Sigmoid colon (tissue), 7 donors: ENCODE measurements at places on chromosomes 2 and 18. TPM values are rescaled to one million over a fixed set of nuclear protein-coding genes. Genes with fewer than 3 reads are reported as not detected.

DNA sequence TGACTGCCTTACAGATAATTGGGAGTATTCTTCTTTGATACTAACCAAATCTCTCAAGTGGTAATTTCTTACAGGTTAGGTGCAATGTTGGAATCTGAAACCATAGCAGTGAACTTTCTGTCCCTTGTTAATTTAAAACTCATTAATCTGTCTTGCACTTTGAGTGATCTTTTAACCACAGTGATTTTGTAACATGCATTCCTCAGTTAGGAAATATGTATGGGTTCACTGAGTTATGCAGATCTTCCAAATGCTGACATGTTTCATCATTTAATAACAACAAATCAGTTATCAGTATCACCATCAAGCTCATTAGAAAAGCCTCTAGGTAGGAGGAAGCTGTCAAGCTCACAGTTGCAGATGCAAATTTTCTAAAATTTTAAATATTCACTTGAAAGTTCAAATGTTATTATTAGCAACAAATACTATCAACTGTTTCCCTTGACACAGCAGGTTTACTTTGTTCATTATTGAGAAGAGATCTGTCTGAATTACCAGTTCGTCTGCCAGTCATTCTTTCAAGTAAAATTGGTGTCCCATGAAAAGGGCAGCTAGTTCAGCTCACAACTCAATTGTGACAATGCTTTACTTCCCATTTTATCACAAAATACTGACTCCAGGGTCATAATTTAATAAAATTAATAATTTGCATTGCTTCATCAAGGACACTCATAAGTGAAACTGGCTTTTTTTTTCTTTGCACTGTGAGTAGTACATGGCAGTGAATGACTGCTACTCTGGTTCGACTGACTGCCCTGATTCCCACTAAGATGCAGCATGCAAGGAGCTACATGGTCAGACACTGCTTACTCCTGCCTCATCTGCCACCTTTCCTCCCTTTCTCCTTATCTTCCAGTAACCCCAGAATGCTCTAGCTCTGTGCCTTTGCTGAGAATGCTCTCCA, 31.6 kb downstream of the SUCLG1 start:
- peaks cover 26% of the 10 kb centered on the region for H3K36me3 ChIP-seq
- H3K4me3 ChIP-seq = no peak overlapping the region

KIF5C gene
- 7.6 TPM for total RNA-seq

DNA sequence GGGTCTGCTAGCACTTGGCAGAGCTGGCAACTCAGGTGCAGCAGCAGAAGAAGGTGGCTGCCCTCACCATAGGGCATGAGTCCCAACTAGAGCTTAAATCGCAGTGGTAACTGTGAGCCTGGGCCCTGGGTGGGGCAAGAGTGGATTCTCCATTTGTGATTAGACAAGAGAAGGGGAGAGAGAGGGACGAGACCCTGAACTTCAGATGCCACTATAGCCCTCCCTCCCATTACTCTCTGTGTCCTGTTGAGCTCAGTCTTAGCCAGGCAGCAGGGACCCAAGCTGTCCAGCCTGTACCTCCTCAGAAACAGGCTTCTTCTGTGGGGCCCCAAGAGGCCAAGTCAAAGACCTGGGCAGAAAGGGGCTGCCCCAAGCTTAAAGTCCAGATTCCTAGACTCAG, 69.7 kb upstream of the B3GNT7 start:
- no peaks in the 10 kb centered on the region for H3K27me3 ChIP-seq
- no peak for DNase-seq
- no peak overlapping the region for H3K4me3 ChIP-seq
- peaks cover 8% of the 10 kb centered on the region for H3K4me1 ChIP-seq

- no peak overlapping the region for H3K27ac ChIP-seq
- H3K4me3 ChIP-seq = no peak overlapping the region
- H3K36me3 ChIP-seq = no peaks in the 10 kb centered on the region
Measured at GRCh38 chr2:173667014-173667413, 298.2 kb downstream of the SP3 start.

NXPH2 gene
- 1.7 TPM for total RNA-seq

DNA sequence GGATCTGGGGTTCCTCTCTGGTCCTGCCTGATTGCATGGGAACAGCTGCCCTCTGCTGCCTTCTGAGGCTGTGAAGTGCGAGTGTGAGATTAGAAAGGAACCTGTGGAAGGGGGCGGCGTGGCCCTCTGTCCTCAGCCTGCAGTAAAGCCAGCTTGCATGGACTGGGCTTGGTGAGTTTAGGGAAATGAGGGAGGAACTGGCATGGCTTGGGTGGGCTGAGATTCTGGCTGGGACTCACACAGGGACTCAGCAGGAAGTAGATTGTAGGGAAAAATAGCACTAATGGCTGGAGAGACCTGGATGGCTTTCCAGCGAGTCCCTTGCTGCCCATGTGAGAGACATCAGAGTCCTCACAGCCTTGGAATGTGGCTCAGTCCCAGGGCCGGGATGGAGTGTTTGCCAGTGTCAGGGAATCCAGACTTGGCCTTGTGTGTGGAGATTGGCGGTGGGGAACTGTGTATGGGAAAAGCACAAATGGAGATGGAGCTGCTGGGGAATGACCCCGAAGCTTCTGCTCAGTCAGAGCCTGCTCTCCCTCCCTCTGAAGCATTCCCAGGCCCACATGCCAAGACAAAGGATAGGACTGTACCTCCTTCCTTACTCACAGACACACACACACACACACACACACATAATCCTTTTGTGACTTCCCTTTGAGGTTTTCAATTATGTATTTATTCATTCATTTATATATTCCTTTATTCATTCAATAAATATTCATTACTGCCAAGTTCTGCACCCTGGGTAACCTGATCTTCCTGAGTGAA, 115.4 kb downstream of the ACAA2 start:
- H3K27ac ChIP-seq = no peak overlapping the region
- DNase-seq = no peak
- no peaks in the 10 kb centered on the region for H3K27me3 ChIP-seq
- no peaks in the 10 kb centered on the region for H3K36me3 ChIP-seq

GRCh38 chr2:27811768-27812167, 40.2 kb downstream of the MRPL33 start:
- no peaks in the 10 kb centered on the region for H3K4me1 ChIP-seq
- no peaks in the 10 kb centered on the region for H3K27me3 ChIP-seq
- H3K27ac ChIP-seq = no peak overlapping the region
- no peaks in the 10 kb centered on the region for H3K36me3 ChIP-seq
- DNase-seq = no peak

GRCh38 chr2:36476411-36476810, 120.8 kb downstream of the CRIM1 start:
- H3K36me3 ChIP-seq = peaks cover 47% of the 10 kb centered on the region
- no peak overlapping the region for H3K4me3 ChIP-seq
- no peaks in the 10 kb centered on the region for H3K27me3 ChIP-seq
- no peak for DNase-seq
- H3K4me1 ChIP-seq = no peaks in the 10 kb centered on the region
- no peak overlapping the region for H3K27ac ChIP-seq

DNA sequence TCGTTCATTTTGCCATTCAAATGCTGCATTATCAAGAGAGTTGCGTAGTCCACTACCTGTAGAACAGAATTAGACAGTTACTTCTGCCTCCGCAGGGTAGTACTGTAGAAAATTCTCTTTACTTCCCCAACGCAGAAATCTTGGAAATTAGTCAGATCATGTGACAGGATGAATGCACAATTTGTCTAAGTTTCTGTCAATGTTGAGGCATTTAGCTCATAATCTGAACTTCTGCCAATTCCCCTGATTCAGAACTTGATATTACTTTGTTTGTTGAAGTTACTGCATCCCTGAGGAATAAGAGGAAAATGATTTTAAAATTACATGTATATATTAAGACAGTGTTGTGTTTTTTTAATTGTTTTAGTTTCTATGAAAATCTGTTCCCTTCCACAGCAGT, 83.4 kb downstream of the TTC27 start:
- H3K4me1 ChIP-seq = peaks cover 18% of the 10 kb centered on the region
- no peak overlapping the region for H3K27ac ChIP-seq
- no peak for DNase-seq
- peaks cover 11% of the 10 kb centered on the region for H3K36me3 ChIP-seq

GRCh38 chr2:37670378-37671008, 949 bp downstream of the CDC42EP3 start:
- no peaks in the 10 kb centered on the region for H3K36me3 ChIP-seq
- H3K4me3 ChIP-seq = peak overlapping the region; percentile 93
- DNase-seq = peak; percentile 72

REG1B gene
- not detected for total RNA-seq

CD207 gene
- total RNA-seq = not detected

GRCh38 chr18:68220458-68220857, 494.4 kb downstream of the TMX3 start:
- no peaks in the 10 kb centered on the region for H3K4me1 ChIP-seq
- DNase-seq = no peak
- H3K27ac ChIP-seq = no peak overlapping the region
- H3K36me3 ChIP-seq = no peaks in the 10 kb centered on the region

GRCh38 chr2:145146691-145147090, 626.8 kb upstream of the ZEB2 start:
- no peaks in the 10 kb centered on the region for H3K36me3 ChIP-seq
- no peak for DNase-seq
- no peak overlapping the region for H3K4me3 ChIP-seq
- no peak overlapping the region for H3K27ac ChIP-seq

- no peak overlapping the region for H3K27ac ChIP-seq
- H3K27me3 ChIP-seq = no peaks in the 10 kb centered on the region
- H3K4me3 ChIP-seq = no peak overlapping the region
- H3K4me1 ChIP-seq = no peaks in the 10 kb centered on the region
Measured at GRCh38 chr2:27003007-27003406, 29.8 kb upstream of the TMEM214 start.

- no peaks in the 10 kb centered on the region for H3K36me3 ChIP-seq
- no peak overlapping the region for H3K4me3 ChIP-seq
- no peaks in the 10 kb centered on the region for H3K27me3 ChIP-seq
- no peaks in the 10 kb centered on the region for H3K4me1 ChIP-seq
Measured at GRCh38 chr2:62382122-62382521, 123.9 kb downstream of the TMEM17 start.

GRCh38 chr2:172084395-172084644, 987 bp upstream of the DLX1 start:
- no peaks in the 10 kb centered on the region for H3K4me1 ChIP-seq
- H3K4me3 ChIP-seq = peak overlapping the region; percentile 50
- no peak overlapping the region for H3K27ac ChIP-seq

- no peak overlapping the region for H3K27ac ChIP-seq
- H3K4me3 ChIP-seq = no peak overlapping the region
- peaks cover 12% of the 10 kb centered on the region for H3K4me1 ChIP-seq
- no peak for DNase-seq
Measured at GRCh38 chr2:189685540-189686229, 11.2 kb downstream of the ANKAR start.

GRCh38 chr2:48219234-48219554, 310.8 kb upstream of the STON1 start:
- H3K4me1 ChIP-seq = no peaks in the 10 kb centered on the region
- H3K36me3 ChIP-seq = no peaks in the 10 kb centered on the region
- H3K4me3 ChIP-seq = no peak overlapping the region

GRCh38 chr2:221554769-221555493, 17.2 kb downstream of the EPHA4 start:
- no peak overlapping the region for H3K4me3 ChIP-seq
- H3K27ac ChIP-seq = no peak overlapping the region
- no peak for DNase-seq
- H3K4me1 ChIP-seq = no peaks in the 10 kb centered on the region
- H3K36me3 ChIP-seq = no peaks in the 10 kb centered on the region

- no peak overlapping the region for H3K4me3 ChIP-seq
- no peaks in the 10 kb centered on the region for H3K27me3 ChIP-seq
- DNase-seq = no peak
Measured at GRCh38 chr2:30305235-30305634, 73.9 kb downstream of the LBH start.

FAM237A gene
- not detected for total RNA-seq

HOXD3 gene
- 4.2 TPM for total RNA-seq

SERPINB3 gene
- total RNA-seq = not detected

GRCh38 chr18:75790796-75791195, 363.3 kb upstream of the SMIM21 start:
- H3K4me1 ChIP-seq = no peaks in the 10 kb centered on the region
- DNase-seq = no peak
- no peaks in the 10 kb centered on the region for H3K36me3 ChIP-seq
- H3K4me3 ChIP-seq = no peak overlapping the region

IL18RAP gene
- not detected for total RNA-seq

- DNase-seq = no peak
- peaks cover 5% of the 10 kb centered on the region for H3K36me3 ChIP-seq
- no peaks in the 10 kb centered on the region for H3K4me1 ChIP-seq
- H3K27ac ChIP-seq = no peak overlapping the region
- H3K4me3 ChIP-seq = no peak overlapping the region
- H3K27me3 ChIP-seq = no peaks in the 10 kb centered on the region
Measured at GRCh38 chr2:170006587-170007325, 171.2 kb upstream of the MYO3B start.

DNA sequence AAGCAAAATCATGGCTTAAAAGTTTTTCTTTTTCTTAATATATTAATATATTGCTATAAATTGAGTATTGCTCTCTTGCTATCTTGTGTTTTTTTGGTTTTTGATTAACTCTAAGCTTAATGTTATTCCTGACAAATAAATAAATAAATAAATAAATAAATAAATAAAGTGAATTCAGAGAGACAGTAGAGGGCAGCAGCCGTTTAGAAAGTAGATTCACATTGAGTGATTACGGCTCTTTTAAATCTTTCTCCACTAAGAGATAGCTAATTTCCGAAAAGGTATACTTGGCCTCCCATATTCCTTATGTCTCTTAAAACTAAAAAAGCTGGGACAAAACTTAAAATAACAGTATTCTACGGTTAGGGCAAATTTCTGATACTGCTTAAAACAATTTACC, 34.3 kb downstream of the MSH2 start:
- H3K36me3 ChIP-seq = no peaks in the 10 kb centered on the region
- no peak overlapping the region for H3K27ac ChIP-seq
- no peak for DNase-seq
- H3K4me1 ChIP-seq = no peaks in the 10 kb centered on the region
- H3K27me3 ChIP-seq = no peaks in the 10 kb centered on the region
- H3K4me3 ChIP-seq = no peak overlapping the region

DNA sequence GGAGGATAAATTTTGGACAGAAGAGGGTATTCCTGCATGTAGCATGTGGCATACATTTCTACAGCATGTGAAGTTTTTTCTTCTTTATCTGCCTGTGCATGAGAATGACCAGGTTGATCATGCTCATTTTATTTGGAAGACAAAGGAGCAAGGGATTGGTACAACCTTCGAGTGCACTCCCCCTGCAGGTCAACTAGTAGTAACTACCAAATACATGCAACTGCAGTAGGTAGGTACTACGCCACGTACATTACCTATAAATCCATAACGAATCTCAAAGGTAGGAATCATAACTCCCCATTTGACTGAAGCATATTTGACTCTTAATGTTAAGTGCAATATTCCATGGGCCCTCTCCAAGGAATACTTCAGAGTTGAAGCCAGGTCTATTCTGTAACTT, 763.9 kb downstream of the TSN start:
- H3K4me3 ChIP-seq = no peak overlapping the region
- H3K4me1 ChIP-seq = peaks cover 4% of the 10 kb centered on the region
- DNase-seq = no peak
- no peaks in the 10 kb centered on the region for H3K36me3 ChIP-seq
- no peak overlapping the region for H3K27ac ChIP-seq
